A375 (cell line): ENCODE measurements at places on chromosomes 11 and 22. TPM values are rescaled to one million over a fixed set of nuclear protein-coding genes. Genes with fewer than 3 reads are reported as not detected.

DDX10 gene
- total RNA-seq, result 33.7 and 36.6 TPM in 2 replicates

CLDN25 gene
- not detected in 2 replicates for total RNA-seq

SCN4B gene
- total RNA-seq, result 0.13 TPM in 1 of 2 replicates, not detected in the other

OR2D2 gene
- total RNA-seq, result 0.40 TPM in 1 of 2 replicates, not detected in the other

INS gene
- not detected in 2 replicates for total RNA-seq

SPDYC gene
- total RNA-seq, result not detected in 2 replicates
